Lower lobe of right lung (tissue), 2 donors: ENCODE measurements at places on chromosomes 1 and 21. TPM values are rescaled to one million over a fixed set of nuclear protein-coding genes. Genes with fewer than 3 reads are reported as not detected.

S100B gene
- 4.5 TPM for total RNA-seq

CATSPER4 gene
- total RNA-seq = not detected

IFNAR1 gene
- total RNA-seq = 64.5 TPM

- no peak for DNase-seq
- no peaks in the 10 kb centered on the region for H3K4me1 ChIP-seq
- no peak overlapping the region for H3K27ac ChIP-seq
- H3K4me3 ChIP-seq = no peak overlapping the region
Measured at GRCh38 chr1:231581859-231582258, 44.7 kb upstream of the DISC1 start.

SLFNL1 gene
- total RNA-seq = 4.8 TPM

DNA sequence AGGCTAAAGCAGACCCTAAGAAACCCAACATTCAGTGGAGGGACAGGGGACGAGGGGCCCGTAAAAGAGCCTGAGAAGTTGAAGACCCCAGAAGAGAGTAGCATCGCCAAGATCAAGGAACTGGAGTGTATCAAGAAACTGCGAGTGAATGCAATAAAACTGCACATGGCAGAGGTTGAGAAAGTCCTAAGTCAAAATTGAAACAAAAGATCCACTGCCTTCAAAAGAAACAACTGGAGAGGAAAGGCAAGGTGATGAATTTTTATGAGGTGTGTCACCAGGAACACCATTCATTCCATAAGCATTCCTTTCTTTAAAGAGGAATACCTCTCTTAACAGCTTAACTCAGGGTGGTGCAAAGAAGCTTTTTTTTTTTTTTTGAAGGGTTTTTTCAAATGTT, 38.3 kb upstream of the ADORA3 start:
- H3K4me3 ChIP-seq = no peak overlapping the region
- H3K36me3 ChIP-seq = no peaks in the 10 kb centered on the region
- DNase-seq = no peak
- H3K27ac ChIP-seq = no peak overlapping the region

PPM1J gene
- total RNA-seq = 0.30 TPM

- no peak for DNase-seq
- H3K4me1 ChIP-seq = no peaks in the 10 kb centered on the region
- no peaks in the 10 kb centered on the region for H3K27me3 ChIP-seq
- H3K27ac ChIP-seq = no peak overlapping the region
- H3K36me3 ChIP-seq = no peaks in the 10 kb centered on the region
- no peak overlapping the region for H3K4me3 ChIP-seq
Measured at GRCh38 chr1:84862810-84863251, 30.2 kb downstream of the LPAR3 start.

RHEX gene
- 13.5 TPM for total RNA-seq

GRCh38 chr1:1291023-1291528, 10.8 kb downstream of the SCNN1D start:
- no peak for DNase-seq
- H3K4me1 ChIP-seq = no peaks in the 10 kb centered on the region
- H3K4me3 ChIP-seq = no peak overlapping the region
- H3K27me3 ChIP-seq = peaks cover 17% of the 10 kb centered on the region

DNA sequence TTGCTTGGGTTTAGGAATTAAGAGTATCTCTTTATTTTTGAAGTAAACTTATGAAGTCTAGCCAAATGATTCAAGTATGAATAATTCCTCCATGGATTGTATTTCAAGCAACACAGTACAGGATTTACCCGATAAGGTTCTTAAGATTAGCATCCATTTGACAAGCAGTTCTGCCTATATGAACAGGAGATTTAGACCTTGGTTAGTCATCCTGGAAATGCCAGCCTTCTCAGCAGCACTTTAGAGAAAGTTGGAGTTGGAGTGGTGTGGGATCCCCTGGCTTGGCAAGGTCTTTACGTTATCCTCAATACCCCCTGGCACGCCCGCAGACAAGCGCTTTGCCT, 1.6 kb downstream of the BCAR3 start:
- H3K4me1 ChIP-seq = peaks cover 57% of the 10 kb centered on the region
- no peaks in the 10 kb centered on the region for H3K36me3 ChIP-seq
- DNase-seq = no peak
- peak overlapping the region; percentile 87 for H3K4me3 ChIP-seq
- no peaks in the 10 kb centered on the region for H3K27me3 ChIP-seq
- H3K27ac ChIP-seq = peak overlapping the region; percentile 92

KIF26B gene
- total RNA-seq = 1.2 TPM

DNA sequence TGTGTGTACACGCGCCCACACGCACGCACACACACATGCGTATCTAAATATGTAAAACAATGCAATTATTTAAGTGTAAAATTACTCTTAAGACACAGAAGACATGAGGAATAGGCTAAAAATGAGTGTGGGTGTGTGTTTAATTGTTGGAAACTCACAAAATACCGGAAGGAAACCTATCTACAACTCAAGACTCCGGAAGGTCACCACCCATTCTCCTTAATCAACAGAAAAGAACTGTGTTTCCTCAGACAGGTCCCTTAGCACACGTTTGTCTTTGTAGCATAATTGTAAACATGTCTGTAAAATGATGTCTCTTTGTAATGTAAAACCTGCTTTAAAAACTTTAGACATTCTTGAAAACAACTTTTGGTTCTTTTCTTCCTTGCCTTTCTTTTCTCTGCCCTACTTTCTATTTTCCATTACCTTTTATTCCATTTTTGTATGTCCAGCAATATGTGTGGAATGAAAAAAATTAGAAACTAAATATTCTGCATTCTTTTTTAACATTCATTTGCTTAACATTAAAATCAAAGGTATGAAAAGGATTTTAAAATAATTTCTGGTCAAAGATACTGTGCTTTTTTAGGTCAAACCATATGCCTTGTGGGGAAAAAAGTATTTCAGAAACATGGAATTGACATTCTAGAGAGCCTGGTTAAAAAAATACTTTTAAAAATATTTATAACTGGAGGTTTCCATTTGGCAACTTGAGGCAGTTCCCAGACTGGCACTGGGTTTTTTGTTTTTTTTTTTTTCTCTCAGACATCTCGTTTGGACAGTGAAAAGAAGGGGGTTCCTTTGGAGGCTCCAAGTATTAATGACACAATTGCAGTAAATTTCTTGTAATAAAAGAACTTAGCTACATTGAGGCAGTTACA, 46.2 kb downstream of the ATP5PF start:
- H3K27me3 ChIP-seq = no peaks in the 10 kb centered on the region
- DNase-seq = no peak
- H3K4me1 ChIP-seq = no peaks in the 10 kb centered on the region
- H3K27ac ChIP-seq = peak overlapping the region; percentile 32
- H3K4me3 ChIP-seq = no peak overlapping the region

DNA sequence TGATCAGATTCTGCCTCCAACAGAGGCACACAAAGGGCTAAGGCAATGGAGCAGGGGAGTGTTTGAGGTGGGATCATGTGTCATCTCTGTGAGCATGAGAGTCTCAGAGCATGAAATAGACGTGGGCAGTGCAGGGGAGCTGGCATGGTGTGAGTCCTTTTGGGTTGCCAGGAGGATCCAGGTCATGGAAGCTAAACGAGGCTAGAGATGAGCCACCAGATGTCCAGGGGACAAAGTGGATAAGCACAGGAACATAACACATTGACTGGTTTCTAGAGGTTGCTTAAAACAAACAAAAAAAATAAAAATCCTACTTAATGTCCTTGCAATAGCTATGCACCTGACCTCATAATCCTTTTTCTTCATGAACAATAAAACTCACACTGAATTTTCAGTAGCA, 254.8 kb upstream of the GREM2 start:
- H3K27ac ChIP-seq = no peak overlapping the region
- no peaks in the 10 kb centered on the region for H3K36me3 ChIP-seq
- DNase-seq = no peak
- H3K4me1 ChIP-seq = no peaks in the 10 kb centered on the region
- no peak overlapping the region for H3K4me3 ChIP-seq
- no peaks in the 10 kb centered on the region for H3K27me3 ChIP-seq

DNA sequence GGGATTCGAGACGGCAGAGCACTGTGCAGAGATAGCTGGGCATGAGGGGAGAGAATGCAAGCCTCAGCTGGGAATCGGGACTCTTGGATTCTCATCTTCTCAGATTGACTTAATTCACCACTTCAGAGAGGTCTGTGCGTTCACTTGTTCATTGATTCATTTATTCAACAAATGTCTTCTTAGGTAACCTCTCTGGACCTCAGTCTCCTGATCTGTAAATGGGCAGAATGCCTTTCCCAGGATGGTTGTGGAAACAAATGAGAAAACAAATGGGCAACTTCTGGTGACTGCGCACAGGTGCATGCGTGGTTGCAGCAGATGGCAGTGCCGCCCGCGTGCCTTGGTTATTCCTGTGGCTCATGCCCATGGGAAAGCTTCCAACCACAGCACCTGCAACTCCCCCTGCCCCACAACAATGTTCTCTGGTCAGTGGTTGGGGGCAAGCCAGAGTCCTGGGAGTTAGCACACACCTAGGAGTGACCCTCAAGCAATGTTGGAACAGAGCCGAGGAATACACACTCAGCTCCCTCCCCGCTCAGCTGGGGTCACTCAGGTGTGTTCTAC, 110.1 kb upstream of the RUNX3 start:
- H3K27me3 ChIP-seq = no peaks in the 10 kb centered on the region
- H3K27ac ChIP-seq = no peak overlapping the region
- H3K36me3 ChIP-seq = no peaks in the 10 kb centered on the region
- DNase-seq = no peak

GRCh38 chr1:39692152-39693074, 1.2 kb upstream of the HPCAL4 start:
- H3K4me3 ChIP-seq = peak overlapping the region; percentile 54
- DNase-seq = peak; percentile 73
- H3K27me3 ChIP-seq = peaks cover 35% of the 10 kb centered on the region

- H3K4me3 ChIP-seq = no peak overlapping the region
- DNase-seq = no peak
- H3K4me1 ChIP-seq = peaks cover 22% of the 10 kb centered on the region
Measured at GRCh38 chr1:117634631-117635030, 28.8 kb downstream of the TENT5C start.

ENTREP3 gene
- 22.9 TPM for total RNA-seq

LDLRAD1 gene
- total RNA-seq = 13.7 TPM

GRCh38 chr1:12152113-12152891, 14.5 kb upstream of the TNFRSF1B start:
- DNase-seq = no peak
- no peak overlapping the region for H3K4me3 ChIP-seq
- no peaks in the 10 kb centered on the region for H3K36me3 ChIP-seq
- peak overlapping the region; percentile 78 for H3K27ac ChIP-seq
- H3K27me3 ChIP-seq = no peaks in the 10 kb centered on the region
- peaks cover 69% of the 10 kb centered on the region for H3K4me1 ChIP-seq

GRCh38 chr1:109050228-109050995, 8.5 kb upstream of the WDR47 start:
- no peaks in the 10 kb centered on the region for H3K27me3 ChIP-seq
- no peak for DNase-seq
- H3K4me3 ChIP-seq = no peak overlapping the region
- H3K27ac ChIP-seq = no peak overlapping the region
- H3K4me1 ChIP-seq = no peaks in the 10 kb centered on the region

DNA sequence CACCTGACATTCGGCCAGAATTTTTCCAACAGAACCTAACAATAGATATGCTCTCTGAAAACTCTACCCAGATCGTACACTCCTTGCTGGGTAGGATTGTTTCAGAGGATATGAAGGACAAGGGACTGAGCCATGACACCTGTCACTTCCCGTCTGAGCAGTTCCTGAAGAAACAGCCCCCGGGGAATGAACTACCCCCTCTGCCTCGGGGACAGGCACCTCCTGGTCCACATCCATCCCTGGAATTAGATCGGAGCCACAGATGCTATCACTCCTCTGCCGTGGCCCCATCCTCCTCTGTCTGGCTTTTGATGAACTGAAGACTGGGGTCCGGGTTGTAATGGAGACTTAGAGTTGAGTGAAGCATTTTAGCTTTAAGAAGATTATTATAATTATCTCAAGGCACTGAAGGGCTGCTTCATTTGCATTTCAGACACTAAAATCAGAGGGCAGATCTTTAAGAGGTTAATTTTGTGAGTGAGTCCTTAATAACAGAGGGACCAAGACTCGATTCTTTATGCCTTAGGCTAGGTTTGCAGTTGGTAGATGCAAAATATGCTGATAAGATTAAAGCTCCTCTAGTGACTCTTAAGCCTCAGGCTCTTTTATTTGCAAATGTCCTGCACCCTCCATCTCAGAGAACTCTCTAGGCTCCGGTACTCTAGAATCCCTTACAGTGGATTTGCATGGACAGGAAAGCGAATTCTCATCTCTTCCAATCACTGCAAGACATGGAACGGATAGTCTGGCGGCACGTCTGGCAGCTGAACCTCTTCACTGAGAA, 333.8 kb downstream of the KIF26B start:
- H3K36me3 ChIP-seq = no peaks in the 10 kb centered on the region
- no peak overlapping the region for H3K4me3 ChIP-seq
- H3K4me1 ChIP-seq = peaks cover 6% of the 10 kb centered on the region
- H3K27me3 ChIP-seq = no peaks in the 10 kb centered on the region
- H3K27ac ChIP-seq = no peak overlapping the region
- no peak for DNase-seq

NCDN gene
- total RNA-seq = 20.2 TPM

CD1E gene
- 2.6 TPM for total RNA-seq

TMPRSS2 gene
- total RNA-seq = 87.7 TPM

DNA sequence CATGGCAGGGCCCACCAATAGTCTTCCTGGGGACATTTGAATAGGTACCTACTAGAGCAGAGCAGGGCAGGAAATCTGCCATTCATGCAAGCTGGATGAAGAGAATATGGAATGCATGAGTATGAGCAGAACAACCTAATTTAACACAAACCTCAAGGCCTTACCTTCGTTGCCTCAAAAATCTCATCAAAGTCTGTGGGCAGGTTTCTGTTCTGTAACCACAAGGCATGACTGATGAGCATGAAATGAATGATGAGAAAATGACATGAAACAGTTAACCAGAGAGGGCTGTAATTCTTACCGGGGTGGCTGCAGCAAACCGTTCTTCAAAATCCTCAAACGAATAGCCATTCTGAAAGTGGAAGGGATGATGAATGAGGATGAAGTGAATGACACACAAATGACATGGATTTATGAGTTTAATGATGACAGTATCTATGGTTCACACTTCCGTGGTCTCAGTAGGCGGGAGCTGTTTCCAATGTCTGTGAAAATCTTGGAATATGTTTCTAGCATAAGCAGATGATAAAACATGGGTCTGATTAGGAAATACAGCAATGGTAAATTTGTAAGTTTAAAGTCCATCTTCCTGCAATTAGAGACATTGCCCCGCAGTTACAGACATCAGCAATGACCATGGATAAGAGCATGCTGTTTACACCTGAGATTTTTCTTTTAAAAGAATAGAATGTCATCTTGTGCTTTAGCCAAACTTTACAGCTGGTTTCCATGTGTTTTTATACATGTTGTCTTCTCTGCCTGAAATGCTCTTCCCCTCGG, 67.6 kb upstream of the C8B start:
- H3K36me3 ChIP-seq = no peaks in the 10 kb centered on the region
- H3K4me3 ChIP-seq = no peak overlapping the region
- no peaks in the 10 kb centered on the region for H3K27me3 ChIP-seq
- DNase-seq = no peak
